ENCODE measurements at places on chromosomes 2 and 18. TPM values are rescaled to one million over a fixed set of nuclear protein-coding genes. Genes with fewer than 3 reads are reported as not detected.

GRCh38 chr2:238570926-238571325 is 144.2 kb downstream of the ASB1 start:
- ATAC-seq = no peak

- ATAC-seq = no peak
These were observed 252.1 kb downstream of the TSN start for GRCh38 chr2:122007577-122007976.

DNA sequence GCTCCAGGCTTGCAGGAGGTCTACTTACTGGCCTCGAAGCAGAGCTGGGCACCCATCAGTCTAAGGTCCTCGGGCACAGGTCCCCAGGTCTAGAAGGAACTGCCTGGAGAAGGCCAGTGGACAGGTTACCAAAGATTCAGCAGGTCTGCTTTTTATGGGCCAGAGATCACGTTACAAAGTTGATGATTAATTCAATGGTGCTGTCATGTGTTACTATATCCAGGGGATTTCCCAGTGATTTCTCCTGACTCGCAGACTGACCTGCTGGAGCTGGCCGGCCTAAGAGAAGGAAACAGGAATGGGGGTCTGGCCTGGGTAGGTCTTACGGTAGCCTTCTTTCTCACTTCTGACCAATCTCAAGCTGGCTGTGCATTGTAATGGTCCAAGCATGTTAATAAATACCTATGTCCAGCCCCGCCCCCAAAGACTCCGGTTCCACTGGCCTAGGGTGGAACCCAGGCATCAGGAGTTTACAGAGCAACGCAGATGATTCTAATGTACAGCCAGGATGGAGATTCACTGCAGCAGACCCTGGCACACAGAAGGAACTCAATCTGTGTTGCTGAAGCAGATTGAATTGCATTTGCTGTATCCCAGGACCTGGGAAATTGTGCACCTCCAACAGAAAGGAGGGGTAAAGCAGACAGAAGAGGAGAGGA is at the start of gene NEURL3:
Gene NEURL3 (minus strand): TSS at position 127 of the 659 bp plus-strand sequence. CDS start 71 bp downstream, at position 56.
- ATAC-seq = no peak

Gene STAT4
- total RNA-seq = 0.62 TPM

Gene SERPINB12
- total RNA-seq = not detected

Data from gastroesophageal sphincter (tissue), 4 donors.